ENCODE measurements at places on chromosomes 12 and 14. TPM values are rescaled to one million over a fixed set of nuclear protein-coding genes. Genes with fewer than 3 reads are reported as not detected.

The RHOJ gene
- total RNA-seq: not detected

The DHH gene
- 0.06 TPM for total RNA-seq

The PTMS gene
- total RNA-seq: 318 TPM

The LIN7A gene
- 0.57 TPM for total RNA-seq

The BDKRB1 gene
- 4.2 TPM for total RNA-seq

The PZP gene
- total RNA-seq: not detected

The ALDH1L2 gene
- 14.9 TPM for total RNA-seq

The CELA1 gene
- not detected for total RNA-seq

The GNB3 gene
- 2.6 TPM for total RNA-seq

The KRAS gene
- total RNA-seq: 9.4 TPM

The RNASE7 gene
- not detected for total RNA-seq

The ASB2 gene
- total RNA-seq: not detected

The GLIPR1L1 gene
- not detected for total RNA-seq

The TUNAR gene
- not detected for total RNA-seq

The ALX1 gene
- not detected for total RNA-seq

The TCL1A gene
- total RNA-seq: not detected

The RTL1 gene
- not detected for total RNA-seq

The OAS1 gene
- 1.0 TPM for total RNA-seq

The SH2B3 gene
- total RNA-seq: 124 TPM

The PRPF39 gene
- 26.1 TPM for total RNA-seq

The TMEM263 gene
- total RNA-seq: 83.0 TPM

The POC1B gene
- total RNA-seq: 16.0 TPM

The LTBP2 gene
- 211 TPM for total RNA-seq

The STAT6 gene
- total RNA-seq: 82.6 TPM

The SMARCC2 gene
- 60.4 TPM for total RNA-seq

The LRRIQ1 gene
- total RNA-seq: 0.34 TPM

The GPR137C gene
- 2.3 TPM for total RNA-seq

The KLRD1 gene
- not detected for total RNA-seq

The BMAL2 gene
- 21.3 TPM for total RNA-seq

The ARMH4 gene
- 1.1 TPM for total RNA-seq

The C12orf42 gene
- not detected for total RNA-seq

The KLRC1 gene
- not detected for total RNA-seq

The SOX5 gene
- total RNA-seq: 2.4 TPM

The FITM1 gene
- 12.9 TPM for total RNA-seq

The ATL1 gene
- 14.9 TPM for total RNA-seq

The LACRT gene
- not detected for total RNA-seq

The CLEC4E gene
- not detected for total RNA-seq

The HAL gene
- total RNA-seq: 0.17 TPM

The RFX4 gene
- not detected for total RNA-seq

The ESYT1 gene
- total RNA-seq: 169 TPM

The RASAL1 gene
- total RNA-seq: not detected

The NELL2 gene
- not detected for total RNA-seq

The GRIP1 gene
- not detected for total RNA-seq

The LALBA gene
- not detected for total RNA-seq

The CDC42BPB gene
- total RNA-seq: 59.5 TPM

The FOXA1 gene
- total RNA-seq: 0.13 TPM

All from LHCN-M2 (cell line).